T-helper 2 cell treated with Interferon-gamma antibody and Interleukin-4, amounts not matched to agents 100 ng/mL and 5 ng/mL, for 36 hours (primary cell): ENCODE measurements at places on chromosomes 5 and 9. TPM values are rescaled to one million over a fixed set of nuclear protein-coding genes. Genes with fewer than 3 reads are reported as not detected.

The PCDHGB2 gene
- total RNA-seq = 0.93 and 1.0 TPM in 2 replicates

The ADAMTS2 gene
- not detected in 2 replicates for total RNA-seq

The SKP2 gene
- total RNA-seq = 45.5 and 46.6 TPM in 2 replicates

The CORO2A gene
- 3.2 TPM in 2 replicates for total RNA-seq

The LCN1 gene
- total RNA-seq = not detected in 2 replicates

The FRMPD1 gene
- total RNA-seq = not detected in 2 replicates

The FOXD4 gene
- 0.23 TPM in 1 of 2 replicates, not detected in the other for total RNA-seq

The NTNG2 gene
- total RNA-seq = 4.5 and 5.2 TPM in 2 replicates

The LAMC3 gene
- total RNA-seq = 0.05 and 0.07 TPM in 2 replicates

The RRAGA gene
- 43.1 and 43.4 TPM in 2 replicates for total RNA-seq

The GM2A gene
- total RNA-seq = 23.3 and 31.3 TPM in 2 replicates

The TSLP gene
- total RNA-seq = not detected in 2 replicates

The ZNF618 gene
- total RNA-seq = 0.36 and 0.41 TPM in 2 replicates

The FAM163B gene
- total RNA-seq = not detected in 2 replicates

The ABO gene
- total RNA-seq = 2.0 and 3.2 TPM in 2 replicates

The EDIL3 gene
- total RNA-seq = not detected in 2 replicates

The IL9 gene
- total RNA-seq = 0.59 TPM in 1 of 2 replicates, not detected in the other

The INSYN2B gene
- total RNA-seq = not detected in 2 replicates

The PAX5 gene
- 0.11 and 0.20 TPM in 2 replicates for total RNA-seq

The PTPA gene
- total RNA-seq = 105 and 107 TPM in 2 replicates

The CCNI2 gene
- 8.6 and 11.2 TPM in 2 replicates for total RNA-seq

The OGN gene
- not detected in 2 replicates for total RNA-seq

The SEMA6A gene
- not detected in 2 replicates for total RNA-seq

The CCDC112 gene
- total RNA-seq = 0.82 and 1.2 TPM in 2 replicates

The OR1L8 gene
- total RNA-seq = 0.30 TPM in 1 of 2 replicates, not detected in the other

The KCNN2 gene
- total RNA-seq = not detected in 2 replicates

The SPATA31C1 gene
- total RNA-seq = not detected in 2 replicates

The OR1J2 gene
- total RNA-seq = not detected in 2 replicates

The PDE8B gene
- 0.20 and 0.43 TPM in 2 replicates for total RNA-seq

The MYORG gene
- total RNA-seq = 1.0 and 1.2 TPM in 2 replicates

The PRKAA1 gene
- 61.3 and 69.3 TPM in 2 replicates for total RNA-seq

The CDKN2B gene
- 3.5 and 4.0 TPM in 2 replicates for total RNA-seq

The ECSCR gene
- 1.1 and 1.6 TPM in 2 replicates for total RNA-seq

The BTNL8 gene
- total RNA-seq = not detected in 2 replicates

The ARRDC3 gene
- total RNA-seq = 21.0 and 22.0 TPM in 2 replicates

The PCDHGA8 gene
- total RNA-seq = 0.18 TPM in 2 replicates

The CARTPT gene
- not detected in 2 replicates for total RNA-seq

The LIFR gene
- total RNA-seq = not detected in 2 replicates

The PCDHA12 gene
- total RNA-seq = not detected in 2 replicates

The TAL2 gene
- not detected in 2 replicates for total RNA-seq
